ENCODE measurements at places on chromosomes 7 and 10.

DNA sequence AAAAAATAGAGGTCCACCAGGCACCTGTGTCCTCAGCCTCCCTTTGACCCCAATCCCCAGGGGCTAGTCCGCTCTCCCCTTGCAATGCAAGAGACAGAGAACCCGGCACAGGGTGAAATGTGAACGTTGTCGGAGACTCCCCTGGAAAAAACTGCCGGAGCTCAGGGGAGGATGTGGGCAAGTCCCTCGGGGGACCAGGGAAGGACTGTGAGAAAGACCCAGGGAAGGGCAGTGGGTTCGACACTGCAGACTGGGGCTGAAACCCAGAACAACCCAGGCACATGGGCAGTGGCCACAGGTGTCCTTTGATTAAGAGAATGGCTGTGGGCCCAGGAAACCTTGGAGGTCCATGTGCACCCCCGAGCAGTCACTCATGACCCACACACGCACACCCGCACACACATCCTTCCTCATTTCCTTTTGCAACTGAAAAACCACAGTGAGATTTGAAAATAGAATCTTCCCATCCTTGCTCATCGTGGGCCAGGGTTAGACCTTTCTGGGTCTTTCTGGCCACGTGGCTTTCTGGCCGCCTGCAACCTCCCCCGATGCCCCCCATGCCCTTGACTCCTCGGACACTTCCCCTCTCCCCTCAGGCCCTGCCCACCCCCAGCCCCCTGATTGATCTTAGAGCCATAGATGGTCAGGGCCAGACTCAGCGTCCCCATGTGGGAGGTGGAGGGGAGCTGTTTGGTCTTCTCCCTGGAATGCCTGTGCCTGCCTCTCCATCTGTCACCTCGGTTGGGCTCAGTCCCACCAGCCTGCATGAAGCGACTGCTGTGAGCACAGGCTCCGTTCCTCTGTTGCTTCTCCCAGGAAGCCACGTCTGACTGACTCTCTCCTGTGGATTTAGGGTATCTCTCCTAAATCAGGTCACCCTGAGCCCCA, 7.9 kb downstream of the LAT2 start:
- DNase-seq: no peak

- DNase-seq: no peak
Measured at GRCh38 chr10:77899080-77899477, 27.5 kb downstream of the DLG5 start.

DNA sequence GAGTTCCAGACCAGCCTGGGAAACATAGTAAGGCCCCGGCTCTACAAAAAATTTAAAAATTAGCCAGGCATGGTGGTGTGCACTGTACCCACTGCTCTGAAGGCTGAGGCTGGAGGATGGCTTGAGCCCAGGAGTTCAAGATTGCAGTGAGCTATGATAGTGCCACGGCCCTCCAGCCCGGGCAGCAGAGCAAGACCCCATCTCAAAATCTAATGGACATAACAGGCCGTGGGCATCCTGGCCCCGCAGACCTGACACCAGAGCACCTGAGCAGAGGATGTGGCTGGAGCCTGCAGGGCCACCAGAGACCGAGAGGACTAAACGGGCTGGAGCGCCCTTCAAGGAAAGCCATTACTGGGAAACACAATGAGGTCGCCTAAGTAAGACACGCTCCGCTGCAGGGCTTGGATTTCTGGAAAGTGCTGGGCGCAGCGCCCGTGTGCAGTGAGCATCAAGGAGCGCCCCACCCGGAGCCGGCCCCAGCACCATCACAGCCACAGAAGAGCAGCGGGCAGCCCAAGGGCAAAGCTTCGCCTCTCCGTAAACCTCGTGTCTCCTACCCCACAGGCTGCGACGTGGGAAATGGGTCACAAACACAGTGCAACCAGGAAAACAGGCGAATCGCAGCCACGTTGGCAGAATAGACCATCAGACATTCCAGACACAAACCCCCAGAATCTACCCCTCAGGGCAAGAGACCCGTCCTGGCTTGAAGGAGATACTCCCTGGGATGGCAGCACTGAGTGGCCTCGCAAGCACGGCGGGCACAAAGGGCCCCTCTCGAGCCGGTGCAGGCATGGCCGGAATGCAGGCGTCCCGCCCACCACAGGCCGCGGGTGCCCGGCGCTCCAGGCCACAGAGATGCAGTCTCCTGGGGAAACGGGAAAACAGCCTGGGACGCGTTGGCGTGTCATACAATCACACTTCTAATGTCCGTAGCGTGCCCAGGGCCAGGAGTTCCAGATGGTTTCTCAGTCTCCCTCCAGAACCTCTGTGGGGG, 4.9 kb downstream of the RADIL start:
- no peak for DNase-seq

DNA sequence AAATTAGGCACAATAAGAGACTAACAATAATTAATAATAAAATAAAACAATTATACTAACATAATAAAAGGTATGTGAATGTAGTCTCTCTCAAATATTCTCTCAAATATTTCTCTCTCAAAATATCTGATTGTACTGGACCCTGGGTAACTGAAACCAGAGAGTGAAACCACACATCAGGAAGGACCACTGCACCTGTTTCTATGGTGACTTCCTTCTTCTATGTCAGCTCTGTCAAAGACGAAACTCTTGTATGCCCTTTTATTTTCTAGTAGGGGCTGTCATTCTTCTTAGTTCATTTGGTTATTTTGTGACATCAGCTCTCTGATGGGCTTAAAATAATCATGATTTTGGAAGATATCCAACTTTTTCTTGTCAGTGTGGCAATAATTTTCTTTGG, 428.0 kb upstream of the TPK1 start:
- DNase-seq: no peak

DNA sequence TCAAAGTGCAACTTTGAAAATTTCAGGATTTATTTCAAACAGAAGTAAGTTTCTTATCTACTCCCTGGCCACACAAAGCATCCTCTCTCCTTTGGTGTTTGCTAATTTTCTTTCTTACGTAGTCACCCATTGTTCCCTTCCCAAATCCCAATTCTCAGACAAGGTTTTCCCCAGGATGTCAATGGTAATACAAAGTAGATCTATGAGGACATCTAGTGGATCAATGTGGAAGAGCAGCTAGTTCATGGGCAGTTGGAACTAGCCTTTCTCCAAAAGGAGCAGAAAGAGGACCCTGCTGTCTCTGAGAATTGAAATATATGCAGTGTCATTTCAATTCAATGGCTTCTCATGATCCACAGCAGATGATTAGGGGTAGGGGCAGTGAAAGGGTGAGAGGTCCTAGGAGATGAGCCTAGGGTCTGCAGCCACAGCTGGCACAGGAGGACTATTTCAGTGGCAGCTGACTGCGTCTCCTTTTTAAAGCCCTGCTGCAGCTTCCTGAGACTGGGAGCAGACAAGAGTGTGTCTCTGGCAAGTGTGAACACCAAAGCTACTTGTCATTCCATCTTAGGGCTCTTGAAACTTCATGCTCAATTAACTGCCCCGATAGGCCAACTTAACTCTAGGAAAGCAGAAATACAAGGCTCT, 632.6 kb downstream of the KCNMA1 start:
- DNase-seq: peak; percentile 55

DNA sequence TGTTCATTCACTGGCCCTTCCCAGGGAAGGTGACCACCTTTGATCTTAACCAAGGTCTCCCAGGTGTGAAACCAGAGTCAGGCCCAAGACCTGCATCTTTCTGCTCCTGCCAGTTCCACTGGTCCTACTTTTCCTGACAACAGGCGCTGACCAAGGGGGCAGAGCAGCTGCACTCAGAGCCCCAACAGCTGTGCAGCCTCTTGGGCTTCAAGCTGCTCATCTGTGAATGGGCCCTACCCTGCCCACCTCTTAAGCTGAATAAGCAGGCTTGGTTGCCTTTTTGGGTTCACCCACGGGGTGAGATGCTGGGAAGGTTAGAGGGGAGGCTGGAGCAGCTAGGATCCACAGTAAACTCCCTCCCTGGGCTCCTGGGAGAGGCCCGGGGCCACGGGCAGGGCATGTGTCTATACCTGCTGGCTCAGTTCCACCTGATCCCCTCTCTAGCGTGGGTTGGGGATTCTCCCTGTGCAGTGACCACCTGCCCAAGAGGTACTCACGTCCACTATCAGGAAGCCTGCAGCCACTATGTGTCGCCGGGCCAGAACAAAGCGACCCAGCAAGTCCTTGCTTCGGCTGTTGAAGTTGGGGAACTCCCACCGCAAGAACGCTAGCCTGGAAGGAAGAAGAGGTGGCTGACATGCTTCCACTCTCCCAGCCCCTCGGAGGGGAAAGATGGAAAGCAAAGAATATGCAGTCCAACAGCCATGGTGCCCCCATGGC, 10.6 kb downstream of the TBRG4 start:
- no peak for DNase-seq

DNA sequence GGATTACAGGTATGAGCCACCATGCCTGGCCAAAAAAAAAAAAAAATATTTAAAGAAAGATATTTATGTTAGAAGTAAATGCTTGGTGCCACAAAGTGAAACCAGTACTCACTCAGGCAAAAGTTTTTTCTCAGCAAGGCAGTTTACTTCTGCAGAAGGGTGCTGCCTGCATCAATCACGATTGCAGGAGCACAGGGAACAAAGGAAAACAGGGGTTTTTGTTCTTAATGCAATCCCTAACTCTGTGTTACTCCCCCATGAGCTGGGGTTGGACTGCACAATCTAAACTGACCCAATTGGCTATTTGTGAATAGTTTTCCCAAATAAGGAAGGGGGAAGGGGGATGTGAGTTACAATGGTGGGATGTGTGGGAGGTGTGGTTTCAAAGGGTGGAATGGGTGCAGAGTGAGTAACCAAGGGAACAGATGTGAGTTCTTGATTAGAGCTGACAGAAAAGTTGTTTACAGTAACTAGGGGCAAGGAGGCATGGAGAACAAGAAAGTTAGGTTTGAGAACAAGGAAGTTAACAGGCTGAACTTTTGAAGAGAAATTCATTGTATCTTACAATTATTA, 255.4 kb downstream of the TYW1 start:
- no peak for DNase-seq

DNA sequence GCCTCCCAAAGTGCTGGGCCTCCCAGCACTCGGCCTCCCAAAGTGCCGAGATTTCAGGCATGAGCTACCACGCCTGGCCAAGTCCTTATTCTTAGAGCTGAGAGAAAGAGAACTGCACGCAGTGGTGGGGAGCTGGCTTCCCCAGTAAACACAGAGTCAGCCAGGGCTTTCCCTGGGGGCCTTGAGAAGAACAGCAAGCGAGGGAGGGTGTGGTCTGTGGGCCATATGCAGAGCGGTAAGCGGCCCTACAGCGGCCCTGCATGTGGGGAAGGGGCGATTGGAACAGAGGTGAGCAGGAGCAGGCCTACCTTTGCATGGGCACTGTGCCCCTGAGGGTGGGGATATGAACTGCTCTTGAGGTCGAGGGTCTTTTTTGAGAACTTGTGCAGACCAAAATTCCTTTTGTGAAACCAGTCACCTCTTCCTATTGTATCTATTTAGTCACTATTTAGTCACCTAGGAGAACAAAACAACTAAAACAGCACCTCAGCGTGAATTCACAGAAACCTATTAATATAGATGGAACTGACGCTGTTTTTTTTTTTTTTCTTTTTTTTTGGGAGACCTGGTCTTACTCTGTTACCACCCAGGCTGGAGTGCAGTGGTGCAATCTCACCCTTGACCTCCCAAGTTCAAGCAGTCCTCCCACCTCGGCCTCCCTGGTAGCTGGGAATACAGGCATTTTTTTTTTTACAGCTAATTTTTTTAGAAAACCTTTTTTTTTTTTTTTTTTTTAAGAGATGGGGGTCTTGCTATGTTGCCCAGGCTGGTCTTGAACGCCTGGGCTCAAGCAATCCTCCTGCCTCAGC, 36.9 kb upstream of the SH2D4B start:
- no peak for DNase-seq

GRCh38 chr7:64613653-64614052, 50.8 kb upstream of the ZNF680 start:
- DNase-seq: no peak

GRCh38 chr7:108001764-108002725, 916 bp downstream of the LAMB1 start:
- DNase-seq: peak; percentile 7

GRCh38 chr10:128541926-128542475, 415.8 kb upstream of the MKI67 start:
- DNase-seq: no peak

- no peak for DNase-seq
Measured at GRCh38 chr7:146000882-146001281, 115.7 kb upstream of the CNTNAP2 start.

DNA sequence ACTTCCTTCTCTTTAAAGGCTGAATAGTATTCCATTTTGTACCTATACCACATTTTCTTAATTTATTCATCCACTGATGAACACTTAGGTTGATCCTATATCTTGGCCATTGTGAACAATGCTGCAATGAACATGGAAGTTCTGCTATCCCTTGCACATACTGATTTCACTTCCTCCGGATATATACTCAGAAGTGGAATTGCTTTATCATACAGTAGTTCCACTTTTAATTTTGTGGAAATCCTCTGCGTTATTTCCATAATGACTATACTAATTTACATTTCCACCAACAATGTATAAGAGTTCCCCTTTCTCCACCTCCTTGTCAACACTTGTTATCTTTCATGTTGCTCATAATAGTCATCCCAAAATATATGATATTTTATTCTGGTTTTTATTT, 312.6 kb downstream of the PLXDC2 start:
- no peak for DNase-seq

GRCh38 chr10:116312548-116312947, 11.7 kb upstream of the CCDC172 start:
- DNase-seq: no peak

DNA sequence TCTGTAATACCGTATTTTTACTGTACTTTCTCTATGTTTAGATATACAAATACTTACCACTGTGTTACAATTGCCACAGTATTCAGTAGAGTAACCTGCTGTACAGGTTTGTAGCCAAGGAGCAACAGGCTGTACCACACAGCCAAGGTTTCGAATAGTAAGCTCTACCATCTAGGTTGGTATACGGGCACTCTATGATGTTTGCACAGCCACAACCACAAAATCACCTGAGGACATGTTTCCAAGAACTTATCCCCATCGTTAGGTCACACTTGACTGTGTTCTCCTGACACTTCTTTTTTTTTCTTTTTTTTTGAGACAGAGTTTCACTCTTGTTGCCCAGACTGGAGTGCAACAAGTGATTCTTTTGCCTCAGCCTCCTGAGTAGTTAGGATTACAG, 134.6 kb upstream of the TRIM24 start:
- DNase-seq: no peak

- DNase-seq: no peak
Measured at GRCh38 chr10:6070660-6071059, 8.5 kb upstream of the IL2RA start.

- DNase-seq: no peak
Measured at GRCh38 chr7:121795736-121796135, 77.2 kb upstream of the PTPRZ1 start.
